CD4-positive, alpha-beta T cell treated with Interleukin-21 for 1 hour (primary cell): ENCODE measurements at places on chromosomes 1 and 21.

- DNase-seq: peak; percentile 92
Measured at GRCh38 chr1:57307392-57308170, 116.3 kb downstream of the DAB1 start.

DNA sequence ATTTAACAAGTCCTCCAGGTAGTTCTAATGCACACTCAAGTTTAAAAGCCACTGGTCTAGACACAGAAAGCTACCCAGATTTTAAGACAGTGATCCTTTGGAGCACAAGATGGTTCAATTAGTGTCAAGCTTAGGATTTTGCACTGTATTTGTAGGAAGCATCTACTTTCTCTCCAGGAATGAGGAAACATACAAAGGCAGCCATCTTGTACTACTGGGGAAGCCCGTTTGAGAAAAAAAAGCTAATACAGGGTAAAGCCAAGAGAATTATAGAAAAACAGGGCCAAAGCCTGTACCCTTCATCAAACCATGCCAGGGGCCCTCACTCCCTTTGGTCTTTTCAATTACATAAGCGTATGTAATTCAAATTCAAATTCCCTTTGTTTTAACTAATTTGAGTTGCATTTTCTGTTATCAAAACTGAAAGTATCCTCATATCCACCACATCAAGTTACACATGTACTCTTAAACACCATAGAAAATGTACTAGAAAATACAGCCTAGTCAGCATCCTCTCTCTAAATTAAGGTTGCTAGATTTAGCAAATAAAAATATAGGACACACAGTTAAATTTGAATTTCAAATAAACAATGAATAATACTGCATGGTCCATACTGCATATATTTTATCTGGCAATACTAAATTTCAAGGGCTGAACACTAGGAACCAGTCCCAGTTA lies 17.4 kb downstream of the PIK3R3 start:
- no peak for DNase-seq

GRCh38 chr1:50703240-50703639 lies 256.8 kb downstream of the FAF1 start:
- DNase-seq: no peak

DNA sequence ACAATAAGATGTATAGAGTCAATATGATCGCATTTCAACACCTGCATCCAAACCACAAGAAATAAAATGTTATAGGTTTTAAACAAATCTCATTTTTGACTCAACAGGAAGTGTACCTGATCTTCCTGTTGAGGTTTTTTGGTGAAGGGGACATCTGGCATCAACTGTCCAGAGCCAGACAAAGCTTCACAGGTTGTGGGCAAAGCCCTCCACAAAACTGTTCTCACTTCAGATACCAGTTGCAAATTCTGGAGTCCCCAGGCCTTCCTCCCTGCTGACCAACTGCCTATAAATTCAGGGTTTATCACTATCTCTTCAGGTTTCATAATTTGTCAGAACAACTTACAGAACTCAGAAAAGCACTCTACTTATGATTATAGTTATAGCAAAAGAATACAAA lies 326.1 kb upstream of the CAMK1G start:
- no peak for DNase-seq

DNA sequence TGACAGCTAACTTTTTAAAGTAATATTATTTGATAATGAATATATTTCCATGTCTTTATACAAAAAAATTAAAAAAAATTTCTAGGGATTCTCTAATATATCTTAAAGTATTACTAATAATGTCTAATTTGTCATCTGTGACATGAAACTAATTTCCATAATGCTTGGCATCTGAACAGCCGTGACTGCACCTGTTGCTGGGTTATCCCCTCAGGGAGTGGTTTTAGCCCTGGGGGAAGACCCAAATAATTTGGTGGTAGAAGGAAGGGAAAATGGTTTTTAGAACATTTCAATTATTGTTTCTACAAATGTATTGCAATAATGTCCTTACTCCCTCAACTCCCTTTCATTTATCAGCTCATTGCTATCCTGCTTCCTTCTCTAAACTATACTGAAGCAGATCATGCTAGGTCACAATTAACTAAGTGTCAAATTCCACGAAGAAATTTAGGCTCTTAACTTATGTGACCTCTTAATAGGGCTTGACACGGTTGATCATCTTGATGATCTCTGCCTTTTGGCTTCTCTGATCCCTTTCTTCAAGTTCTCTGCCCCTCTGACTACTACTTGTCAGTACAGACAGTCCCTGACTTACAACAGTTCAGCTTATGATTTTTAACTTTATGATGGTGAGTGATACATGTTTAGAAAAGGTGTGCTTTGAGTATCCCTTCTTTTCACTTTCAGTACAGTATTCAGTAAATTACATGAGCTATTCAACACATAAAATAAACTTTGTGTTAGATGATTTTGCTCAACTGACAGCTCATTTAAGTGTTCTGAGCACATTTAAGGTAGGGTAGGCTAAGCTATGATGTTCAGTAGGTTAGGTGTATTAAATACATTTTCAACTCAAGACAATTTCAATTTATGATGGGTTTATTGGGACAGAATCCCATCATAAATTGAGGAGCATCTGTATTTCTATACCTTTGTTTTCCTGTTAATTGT lies 26.4 kb upstream of the DPH5 start:
- DNase-seq: no peak

DNA sequence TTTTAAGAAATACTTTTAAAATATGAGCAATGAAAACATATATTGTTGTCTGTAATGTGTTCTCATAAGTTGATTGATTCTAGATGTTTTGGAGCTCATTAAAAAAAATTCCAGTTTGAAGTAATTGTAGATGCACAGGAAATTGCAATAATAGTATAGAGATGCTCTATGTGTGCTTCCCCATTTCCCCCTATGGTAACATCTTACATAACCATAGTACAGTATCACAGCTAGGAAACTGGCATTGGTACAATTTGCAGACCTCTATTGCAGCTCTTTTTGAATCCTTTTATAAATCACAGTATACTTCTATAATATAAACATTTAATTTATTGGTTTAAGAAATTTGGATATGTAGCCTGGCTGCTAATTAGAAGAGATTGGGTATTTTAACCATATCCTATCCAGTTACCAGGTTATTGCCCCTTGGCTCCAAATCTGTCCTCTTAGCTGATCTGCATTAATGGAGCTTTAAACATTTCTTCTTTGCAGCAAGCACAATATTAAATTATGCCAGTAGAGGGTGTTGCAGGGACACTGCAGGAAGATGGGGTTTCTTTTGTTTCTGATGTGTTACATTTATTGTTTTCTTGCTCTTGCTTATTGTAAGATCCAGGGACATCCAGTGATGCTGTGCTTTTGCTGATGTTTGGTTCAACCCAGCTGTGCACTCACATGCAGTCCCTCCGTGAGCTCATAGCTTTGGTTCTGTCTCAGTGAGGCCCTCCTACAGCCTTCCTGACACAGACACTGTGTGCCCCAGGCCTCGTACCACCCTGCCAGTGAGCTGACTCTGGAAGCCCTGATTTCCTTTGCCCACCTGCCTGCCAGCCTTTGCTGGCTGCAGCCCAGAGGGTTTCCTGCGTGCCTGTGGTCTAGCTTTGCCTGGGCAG lies 103.3 kb downstream of the RABGAP1L start:
- DNase-seq: peak; percentile 42

DNA sequence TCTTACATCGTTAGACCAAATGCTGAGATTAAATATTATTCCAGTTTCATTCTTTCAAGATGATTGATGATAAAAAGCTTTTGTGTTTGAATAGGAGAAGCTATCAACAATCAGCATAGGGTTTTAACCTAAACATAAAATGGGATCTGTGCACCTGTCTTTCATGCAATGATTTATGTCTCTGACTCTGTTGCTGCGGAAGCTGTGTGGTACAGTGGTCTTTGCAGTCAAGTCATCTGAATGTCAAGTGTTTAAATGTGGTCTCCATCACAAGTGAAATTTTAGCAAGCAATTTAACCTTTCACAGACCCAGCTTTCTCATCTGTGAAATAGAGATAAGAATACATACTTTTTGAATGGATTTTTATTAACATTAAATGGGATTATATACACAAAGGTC lies 107.2 kb downstream of the PLPPR5 start:
- no peak for DNase-seq

DNA sequence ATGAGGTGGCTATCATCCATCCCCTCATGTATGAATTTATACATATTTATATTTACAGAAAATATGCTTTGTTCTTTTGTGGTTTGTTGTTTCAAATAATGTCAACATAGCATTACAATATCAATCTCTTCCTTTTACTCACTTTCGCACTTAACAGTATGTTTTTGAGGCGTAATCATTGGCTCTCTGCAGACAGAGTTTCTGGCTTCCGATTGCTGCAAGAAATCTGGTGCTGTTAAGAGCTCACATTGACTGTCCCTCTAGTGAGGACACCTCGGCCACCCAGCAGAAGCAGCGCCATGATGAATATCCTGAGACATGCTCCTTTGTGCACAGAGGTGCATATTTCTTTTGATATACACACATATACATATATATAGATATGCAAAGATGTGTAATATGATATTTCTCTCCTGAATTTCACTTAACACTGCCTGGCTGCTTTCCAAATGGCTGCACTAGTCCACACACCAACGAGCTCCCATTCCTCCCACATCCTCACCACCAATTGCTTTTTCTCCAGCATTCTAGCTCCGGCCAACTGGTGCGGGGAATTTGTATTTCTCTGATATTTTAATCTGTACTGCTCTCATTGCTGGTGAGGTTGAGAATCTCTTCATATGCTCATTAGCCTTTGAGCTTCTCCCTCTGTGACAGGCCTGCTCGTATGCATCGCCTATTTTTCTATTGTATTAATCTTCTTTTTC lies 248.4 kb downstream of the SIPA1L2 start:
- no peak for DNase-seq

GRCh38 chr1:198245379-198245778 lies 88.6 kb downstream of the NEK7 start:
- no peak for DNase-seq

GRCh38 chr21:40373761-40374160 lies 473.2 kb downstream of the DSCAM start:
- no peak for DNase-seq

GRCh38 chr1:164576291-164577271 lies 17.6 kb downstream of the PBX1 start:
- no peak for DNase-seq

GRCh38 chr1:9529190-9529589 lies 10.1 kb upstream of the SLC25A33 start:
- no peak for DNase-seq

- no peak for DNase-seq
Measured at GRCh38 chr1:165235777-165236291, 120.7 kb downstream of the LMX1A start.

DNA sequence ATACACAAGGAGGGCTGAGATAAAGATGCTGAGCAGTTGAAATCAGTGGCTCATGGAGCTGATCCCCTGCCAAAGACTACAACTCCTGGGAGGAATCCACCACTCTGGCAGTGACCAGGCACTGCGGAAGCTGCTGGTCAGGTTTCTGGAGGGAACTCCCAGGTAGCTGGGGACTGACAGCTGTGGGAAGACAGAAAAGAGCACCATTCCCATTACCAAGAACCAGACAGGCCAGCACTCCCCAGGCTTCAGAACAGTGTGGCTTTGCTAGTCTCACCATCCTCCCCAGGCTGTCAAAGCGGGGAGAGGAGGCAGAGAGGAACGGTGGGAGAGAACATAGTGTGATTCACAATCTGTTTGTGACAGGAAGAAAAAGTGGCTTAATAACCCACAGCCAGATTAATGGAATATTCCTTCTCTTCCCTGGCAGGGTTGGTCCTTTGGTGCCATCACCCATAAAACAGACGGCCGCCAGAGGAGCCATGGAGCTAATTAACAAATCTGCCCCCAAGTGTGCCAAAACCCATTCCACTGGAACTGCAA lies 92.1 kb downstream of the MAB21L3 start:
- no peak for DNase-seq

GRCh38 chr1:83810144-83810543 lies 188.8 kb downstream of the TTLL7 start:
- DNase-seq: no peak

DNA sequence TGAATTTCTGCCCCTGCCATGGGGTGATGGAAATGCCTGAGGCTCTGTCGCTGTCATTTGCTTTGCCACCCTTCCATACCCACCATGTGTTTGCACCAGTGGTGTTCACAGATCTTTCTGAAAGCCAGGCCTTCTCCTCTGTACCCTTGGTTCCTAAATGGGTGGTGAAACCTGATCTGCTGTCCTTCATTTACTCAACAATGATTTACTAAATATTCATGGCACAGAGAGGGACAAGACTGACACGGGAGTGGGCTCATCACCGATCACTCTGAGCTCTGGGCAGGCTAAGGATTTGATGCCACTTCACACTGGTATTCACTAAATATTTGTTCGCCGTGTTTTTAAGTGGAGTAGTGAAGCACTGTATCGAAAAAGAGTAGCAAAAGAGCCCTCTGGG lies 40.9 kb downstream of the LRRC8B start:
- no peak for DNase-seq

- peak; percentile 53 for DNase-seq
Measured at GRCh38 chr1:9239622-9240401, 5.2 kb downstream of the H6PD start.

GRCh38 chr1:165443539-165444311 lies 1.2 kb downstream of the RXRG start:
- no peak for DNase-seq

GRCh38 chr1:229869240-229869639 lies 197.8 kb upstream of the GALNT2 start:
- DNase-seq: no peak
